ENCODE measurements at places on chromosomes 13 and 19.

GRCh38 chr19:58400316-58400915 lies 5.0 kb downstream of the RNF225 start:
- DNase-seq, result peak; percentile 83

- DNase-seq, result no peak
These were observed 190.6 kb upstream of the NBEA start for GRCh38 chr13:34751492-34751891.

DNA sequence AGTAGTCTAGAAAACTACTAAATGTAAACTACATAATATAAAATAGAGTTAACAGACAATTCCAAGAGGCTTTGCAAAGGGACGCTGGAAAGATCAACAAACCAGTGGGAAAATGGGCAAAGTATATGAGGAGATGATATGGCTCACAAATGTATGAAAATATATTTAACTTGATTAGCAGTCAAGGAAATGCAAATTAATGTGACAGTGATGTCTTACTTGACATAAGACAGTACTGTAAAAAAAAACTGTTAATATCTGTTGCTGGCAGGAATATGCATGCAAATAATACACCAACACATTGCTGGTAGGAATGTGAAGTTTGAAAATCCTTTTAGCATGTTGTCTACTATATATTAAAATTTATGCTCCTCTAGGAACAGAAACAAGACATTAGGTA lies 136.1 kb downstream of the ATP8A2 start:
- no peak for DNase-seq

DNA sequence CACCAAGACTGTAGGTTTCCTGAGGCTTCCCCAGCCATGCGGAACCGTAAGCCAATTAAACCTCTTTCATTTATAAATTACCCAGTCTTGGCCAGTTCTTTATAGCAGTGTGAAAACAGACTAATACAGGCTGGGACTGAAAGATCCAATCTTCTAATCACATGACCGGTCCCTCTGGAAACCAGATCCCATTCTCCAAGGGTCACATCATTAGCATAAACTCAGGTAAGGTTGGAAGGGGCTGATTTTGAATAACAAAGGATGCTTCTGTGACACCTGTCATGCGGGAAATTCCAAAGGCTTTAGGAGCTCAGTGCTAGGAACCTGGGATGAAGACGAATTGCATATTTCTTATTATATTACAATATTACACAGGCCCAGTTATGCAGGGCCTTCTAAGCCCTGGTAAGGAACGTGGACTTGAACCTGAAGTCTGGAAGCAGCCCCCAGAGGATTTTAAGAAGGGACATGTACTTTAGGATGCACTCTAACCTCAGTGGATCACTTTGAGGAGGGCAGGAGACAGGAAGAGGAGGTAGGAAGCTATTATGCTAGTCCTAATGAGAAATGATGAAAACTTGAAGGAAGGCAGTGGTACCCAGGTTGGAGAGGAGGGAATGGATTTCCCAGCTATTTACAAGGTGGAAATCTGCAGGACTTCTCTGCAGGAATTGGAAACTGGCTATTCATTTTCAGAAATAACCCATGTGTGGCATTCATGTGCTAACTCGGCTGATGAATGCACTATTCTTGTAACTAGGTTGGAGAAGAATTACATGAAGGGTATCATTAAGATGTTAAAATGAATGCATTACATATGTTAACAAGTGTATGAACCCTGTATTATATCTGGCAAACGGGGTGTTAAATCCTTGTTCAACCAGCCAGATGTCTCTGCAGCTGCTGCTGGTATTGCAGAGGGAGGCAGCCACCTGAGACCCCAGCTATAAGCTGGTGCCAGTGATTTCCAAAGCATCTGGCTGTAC lies 19.3 kb downstream of the TNFSF11 start:
- peak; percentile 42 for DNase-seq

GRCh38 chr19:54921082-54921481 lies 15.1 kb downstream of the NCR1 start:
- no peak for DNase-seq

GRCh38 chr19:42229301-42229854 lies 9.3 kb downstream of the ZNF526 start:
- no peak for DNase-seq

DNA sequence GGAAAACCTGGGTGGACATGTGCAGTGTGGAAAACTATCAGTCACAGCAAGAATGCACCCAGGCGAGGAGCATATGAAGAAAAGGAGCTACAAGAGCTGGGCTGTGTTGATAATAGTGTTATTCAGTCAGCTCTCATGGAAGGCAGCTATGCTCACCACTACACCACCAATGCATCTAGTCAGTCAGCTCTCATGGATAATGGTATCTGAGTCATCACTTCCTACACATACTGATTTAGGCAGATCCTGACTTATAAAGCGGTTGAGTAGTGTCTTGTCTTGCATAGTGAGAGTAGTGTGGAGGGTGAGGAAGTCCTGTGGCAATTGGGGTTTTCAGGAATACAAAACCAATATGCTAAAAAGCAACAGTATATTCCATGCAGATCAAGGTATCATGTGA lies 9.1 kb upstream of the ZNF160 start:
- no peak for DNase-seq

DNA sequence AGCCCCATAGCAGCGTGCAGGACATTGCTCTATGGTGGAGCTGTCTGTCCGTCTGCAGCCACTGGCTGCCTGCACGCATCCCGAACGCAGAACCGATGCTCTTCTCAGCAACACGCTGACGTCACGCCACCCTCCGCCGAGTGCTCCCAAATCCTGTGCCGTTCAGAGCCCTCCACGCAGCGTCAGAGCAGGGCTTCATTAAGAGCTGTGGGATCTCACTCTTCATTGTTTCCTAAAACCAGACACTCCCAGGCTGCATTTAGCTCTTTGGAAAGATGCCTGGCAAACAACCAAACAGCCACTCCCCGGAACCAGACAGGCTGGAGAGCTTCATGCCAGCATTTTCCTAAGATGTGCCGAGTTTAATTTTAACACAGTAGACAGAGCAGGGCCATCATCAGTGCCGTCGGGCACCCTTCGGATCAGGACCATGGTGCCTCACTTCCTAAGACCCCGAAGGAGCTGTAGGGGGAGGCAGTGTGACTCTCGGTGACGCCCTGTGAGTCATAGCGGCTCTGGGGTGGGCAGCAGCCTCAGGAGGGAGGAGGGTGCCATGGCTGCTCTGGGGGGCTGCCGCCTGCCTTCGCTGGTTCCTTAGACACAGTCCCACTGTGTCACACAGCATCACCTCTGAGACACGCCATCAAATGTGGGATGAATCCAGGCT lies 131.5 kb upstream of the MCF2L start:
- no peak for DNase-seq

DNA sequence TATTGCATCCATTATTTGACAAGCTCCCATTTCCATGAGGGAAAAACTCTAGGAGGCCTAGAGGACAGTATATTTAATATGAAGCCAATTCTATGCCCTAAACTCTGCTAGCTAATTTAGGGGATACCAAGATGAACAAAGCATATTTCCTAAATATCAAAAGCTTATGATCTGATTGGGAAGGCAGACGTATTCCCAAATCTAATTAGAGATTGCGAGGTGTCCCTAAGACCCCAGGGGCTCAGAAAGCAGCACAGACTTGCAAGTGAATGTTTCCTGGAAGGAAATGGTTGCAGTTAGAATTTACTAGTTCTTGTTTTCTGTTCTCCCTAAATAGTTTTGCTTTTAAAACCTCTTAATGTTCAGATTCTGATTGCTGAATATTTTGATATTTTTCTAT lies 30.7 kb downstream of the NDFIP2 start:
- DNase-seq, result no peak

DNA sequence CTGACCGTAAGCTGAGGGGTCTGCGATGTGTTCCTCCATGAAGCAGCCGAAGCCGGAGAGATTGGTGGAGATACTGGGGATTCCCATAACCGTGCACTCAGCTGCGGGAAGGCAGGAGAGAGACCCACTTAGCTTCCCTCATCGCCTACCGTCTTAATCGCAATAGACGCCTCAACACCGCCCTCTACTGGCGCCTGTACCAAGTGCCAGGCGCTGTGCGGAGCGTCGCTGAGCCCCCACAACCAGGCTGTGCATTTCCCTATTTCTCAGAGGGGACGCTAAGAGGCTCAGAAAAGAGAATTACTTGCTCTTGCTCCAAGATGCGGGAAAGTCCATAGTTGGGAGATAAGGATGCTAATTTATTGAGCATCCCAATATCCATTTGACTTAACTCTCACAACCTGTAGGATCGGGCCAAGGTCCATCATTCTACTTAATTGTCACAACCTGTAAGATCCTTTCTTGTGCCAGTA lies 5.8 kb downstream of the FTL start:
- peak; percentile 65 for DNase-seq

GRCh38 chr13:76854894-76855293 lies 31.3 kb downstream of the KCTD12 start:
- no peak for DNase-seq

DNA sequence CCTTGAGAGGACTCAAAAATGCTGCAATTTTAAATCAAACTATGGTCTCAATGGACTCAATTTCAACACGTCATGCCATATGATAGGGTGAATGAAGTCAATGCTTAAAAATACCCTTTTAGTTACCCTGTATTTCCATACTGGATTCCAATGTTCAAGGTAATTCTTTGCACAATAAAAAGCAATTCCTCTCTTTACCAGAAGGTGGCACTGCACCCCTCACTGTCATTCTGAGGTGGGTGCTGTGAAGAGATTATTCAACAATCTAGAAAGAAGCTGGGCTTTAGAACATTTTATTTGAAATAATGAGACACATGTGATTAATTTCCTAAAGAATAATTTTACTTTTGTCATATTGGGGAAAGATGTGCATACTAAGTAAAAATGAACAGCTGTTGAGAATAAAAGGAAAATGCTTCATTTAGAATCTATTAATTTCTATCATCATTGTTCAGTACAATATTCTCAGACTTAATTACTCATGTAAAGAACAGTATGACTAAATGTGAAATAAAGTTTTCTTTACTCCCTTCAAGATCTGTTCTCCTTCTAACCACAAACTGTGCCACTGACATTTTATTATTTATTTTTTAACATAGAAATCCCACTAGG lies 789.1 kb downstream of the GPC5 start:
- peak; percentile 73 for DNase-seq

GRCh38 chr13:109656206-109656605 lies 130.2 kb downstream of the IRS2 start:
- DNase-seq, result no peak

DNA sequence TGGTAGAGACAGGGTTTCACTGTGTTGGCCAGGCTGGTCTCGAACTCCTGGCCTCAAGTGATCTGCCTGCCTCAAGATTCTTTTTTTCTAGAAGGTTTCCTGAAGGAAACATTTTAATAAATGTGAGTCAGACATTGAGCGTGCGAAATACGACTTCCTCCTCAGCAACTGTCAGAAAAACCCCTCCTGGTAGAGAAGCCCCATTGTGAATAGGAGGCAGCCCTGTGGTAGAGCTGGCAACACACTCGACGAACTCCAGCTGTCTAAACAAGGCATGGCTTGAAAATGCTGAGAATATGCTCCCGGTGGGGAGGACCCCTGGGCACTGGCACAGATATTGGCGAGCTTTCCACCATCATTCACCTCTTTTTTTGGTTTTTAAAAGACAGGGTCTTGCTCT lies 9.8 kb downstream of the ZNF333 start:
- no peak for DNase-seq

DNA sequence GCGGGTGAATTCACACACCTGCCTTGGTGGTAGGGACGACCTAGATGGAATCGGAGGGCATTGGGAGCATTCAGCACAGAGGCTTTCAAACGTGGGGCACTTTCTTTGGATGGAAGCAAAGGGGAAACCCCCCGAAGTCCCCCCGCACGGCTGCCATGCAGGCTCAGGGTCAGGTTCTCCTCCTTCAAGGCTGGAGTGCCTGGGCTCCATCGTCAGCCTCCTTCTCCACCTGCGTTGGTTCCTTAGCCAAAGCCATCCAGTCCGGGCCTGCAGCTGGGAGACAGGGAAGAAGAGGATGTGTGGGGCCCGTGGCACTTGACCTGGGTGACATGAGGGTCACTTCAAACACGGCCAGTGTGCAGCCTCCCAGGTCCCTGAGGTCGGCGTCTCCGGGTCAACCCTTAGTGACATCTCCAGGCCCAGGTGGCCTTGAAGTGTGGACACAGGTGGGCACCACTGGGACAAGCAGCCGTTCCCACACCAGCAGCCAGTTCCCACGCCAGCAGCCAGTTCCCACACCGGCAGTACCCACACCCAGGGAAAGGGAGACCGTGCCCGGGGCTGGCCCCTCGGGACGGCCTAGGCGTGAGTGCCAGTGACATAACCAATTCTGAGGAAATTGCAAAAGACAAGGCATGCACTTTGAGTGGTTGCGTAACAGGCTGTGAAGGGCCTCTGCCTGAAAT lies 116.0 kb downstream of the SOX1 start:
- DNase-seq, result no peak

Measured in NCI-H69 (cell line).